Nephron progenitor cell (in vitro differentiated cells): ENCODE measurements at places on chromosomes 3 and 15.

DNA sequence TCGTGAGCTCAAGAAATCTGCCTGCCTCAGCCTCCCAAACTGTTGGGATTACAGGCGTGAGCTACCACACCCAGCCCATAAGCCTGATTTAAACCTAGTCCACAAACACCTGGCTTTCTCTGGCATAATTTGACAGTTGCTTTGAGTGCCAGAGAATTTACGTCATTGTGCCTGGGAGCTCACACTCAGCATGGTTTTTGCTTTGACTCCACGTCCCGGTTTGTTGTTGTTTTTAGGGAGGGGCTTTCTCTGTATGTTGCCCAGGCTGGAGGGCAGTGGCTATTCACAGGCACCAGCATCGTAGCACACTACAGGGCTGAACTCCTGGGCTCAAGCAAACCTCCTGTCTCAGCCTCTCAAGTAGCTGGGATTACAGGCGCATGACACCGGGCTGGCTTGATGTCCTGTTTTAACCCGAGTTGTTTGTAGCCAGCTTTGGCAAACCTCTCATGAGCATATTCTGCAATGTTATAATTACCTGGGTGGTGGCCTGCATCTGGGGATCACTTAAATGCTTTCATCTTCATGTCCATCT lies 32.7 kb downstream of the CEMIP start:
- no peak for DNase-seq

- DNase-seq: no peak
These were observed 14.7 kb downstream of the FHIT start for GRCh38 chr3:61236556-61236955.

DNA sequence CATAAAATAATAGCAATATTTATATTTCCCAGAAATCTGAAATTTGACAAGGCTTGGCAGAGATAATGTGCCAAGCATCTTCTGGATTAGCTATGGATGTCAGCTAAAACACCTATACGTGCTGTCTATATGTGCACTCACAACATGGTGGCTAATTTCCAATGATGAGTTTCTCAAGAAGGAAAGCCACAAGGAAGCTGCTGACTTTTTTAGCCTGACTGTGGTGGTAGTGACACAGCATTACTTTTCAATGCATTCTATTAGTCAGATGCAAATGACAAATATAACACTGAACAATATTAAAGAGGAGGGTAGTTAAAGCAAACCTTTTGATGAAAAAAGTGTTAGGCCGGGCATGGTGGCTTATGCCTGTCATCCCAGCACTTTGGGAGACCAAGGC lies 101.7 kb upstream of the CCDC54 start:
- DNase-seq: no peak

DNA sequence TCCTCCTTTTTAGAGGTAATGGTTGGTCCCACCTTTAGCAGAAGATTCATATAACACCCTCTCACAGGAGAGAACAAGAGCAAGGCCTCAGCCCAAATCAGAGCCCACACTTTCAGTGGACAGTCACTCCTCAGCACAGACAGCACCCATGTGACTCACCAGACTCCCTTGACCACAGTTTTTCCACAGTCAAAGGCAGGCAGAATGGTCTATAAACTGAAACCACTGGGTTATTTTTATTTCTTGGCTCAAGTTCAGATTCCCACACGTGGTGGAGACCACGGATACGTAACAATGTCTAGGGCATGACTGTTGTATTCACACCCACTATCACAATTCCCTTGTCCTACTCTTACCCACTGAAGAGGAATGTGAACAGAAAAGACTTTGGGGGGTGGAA lies 237.8 kb upstream of the UBE2E1 start:
- no peak for DNase-seq

GRCh38 chr3:125240496-125240895 lies 27.9 kb upstream of the SLC12A8 start:
- no peak for DNase-seq

DNA sequence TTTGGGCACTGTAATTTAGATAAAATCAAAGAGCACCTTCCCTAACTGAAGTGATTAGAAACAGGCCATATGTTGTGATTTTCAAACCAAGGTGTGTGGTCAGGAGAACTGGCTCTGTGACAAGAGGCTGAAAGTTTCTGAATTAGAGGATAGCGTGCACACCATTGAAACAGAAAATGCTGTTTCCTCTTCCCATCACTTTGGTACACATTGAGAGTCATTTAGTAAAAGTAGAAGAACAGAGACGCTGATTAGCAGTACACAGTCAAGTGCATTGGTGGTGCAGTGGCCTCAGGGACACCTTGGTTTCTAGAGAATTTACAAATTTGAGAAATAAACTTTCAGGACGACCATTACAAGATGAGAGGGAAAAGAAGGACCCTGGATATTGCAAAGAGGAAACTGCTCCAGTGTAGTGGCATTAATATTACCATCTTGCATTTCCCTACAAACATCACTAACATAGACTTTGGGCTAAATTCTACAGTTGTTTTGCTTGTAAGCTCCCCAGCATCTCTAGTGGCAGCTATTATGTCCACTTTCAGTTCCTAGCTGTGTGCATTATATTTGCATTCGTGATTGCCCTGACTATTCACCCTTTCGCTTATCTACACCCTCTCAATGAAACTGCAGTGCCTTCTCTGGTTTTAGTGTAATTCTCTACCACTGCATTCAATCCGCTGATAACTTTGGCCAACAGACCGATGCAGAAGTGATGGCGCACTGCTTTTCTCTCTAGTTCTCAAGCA lies 728.1 kb upstream of the GRM7 start:
- DNase-seq: no peak
